ENCODE measurements at places on chromosomes 13 and 19. TPM values are rescaled to one million over a fixed set of nuclear protein-coding genes. Genes with fewer than 3 reads are reported as not detected.

DNA sequence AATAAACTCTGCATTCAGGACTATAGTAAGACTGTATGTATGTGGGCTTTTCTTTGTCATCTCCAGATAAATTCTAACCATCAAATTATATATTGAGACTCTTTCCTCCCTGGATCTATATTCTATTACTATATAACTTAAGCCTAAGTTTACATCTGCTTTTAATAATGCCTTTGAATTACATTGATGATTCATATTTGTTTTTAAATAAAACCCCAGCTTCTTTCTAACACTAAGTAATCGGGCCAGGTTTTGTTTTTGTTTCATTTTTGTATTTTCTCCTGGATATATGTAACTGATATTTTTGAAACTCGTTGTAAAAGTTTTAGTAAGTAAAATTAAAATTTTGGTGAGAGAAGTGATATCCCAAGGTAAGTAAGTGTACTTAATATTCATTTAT lies 1599.1 kb downstream of the PCDH9 start:
- no peak for DNase-seq
- no peaks in the 10 kb centered on the region for H3K27me3 ChIP-seq
- no peaks in the 10 kb centered on the region for H3K36me3 ChIP-seq
- H3K27ac ChIP-seq = no peak overlapping the region
- H3K4me1 ChIP-seq = no peaks in the 10 kb centered on the region

GRCh38 chr13:24623149-24623665 lies 57.0 kb upstream of the ATP12A start:
- no peaks in the 10 kb centered on the region for H3K4me1 ChIP-seq
- no peak for DNase-seq
- H3K4me3 ChIP-seq = no peak overlapping the region

DNA sequence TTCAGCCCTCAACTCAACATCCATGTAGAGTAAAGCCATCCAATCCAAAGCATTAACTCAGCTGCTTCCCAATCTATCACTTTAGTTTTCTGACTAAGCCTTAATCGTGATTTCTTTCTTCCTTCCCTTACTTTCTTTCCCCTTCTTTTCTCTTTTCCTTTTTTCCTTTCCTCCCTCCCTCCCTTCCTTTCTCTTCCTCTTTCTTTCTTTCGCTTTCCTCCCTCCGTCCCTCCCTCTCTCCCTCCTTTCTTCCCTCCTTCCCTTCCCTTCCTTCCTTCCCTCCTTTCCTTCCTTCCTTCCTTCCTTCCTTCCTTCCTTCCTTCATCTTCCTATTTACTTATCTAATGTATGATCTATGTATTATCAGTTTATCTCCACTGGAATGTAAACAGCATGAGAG lies 71.2 kb downstream of the ERCC5 start:
- H3K27me3 ChIP-seq = peaks cover 8% of the 10 kb centered on the region
- no peak for DNase-seq
- H3K36me3 ChIP-seq = no peaks in the 10 kb centered on the region
- H3K4me3 ChIP-seq = no peak overlapping the region

- H3K36me3 ChIP-seq = no peaks in the 10 kb centered on the region
- peaks cover 18% of the 10 kb centered on the region for H3K4me1 ChIP-seq
- H3K27me3 ChIP-seq = no peaks in the 10 kb centered on the region
- no peak overlapping the region for H3K27ac ChIP-seq
Observed at GRCh38 chr19:35043906-35044305, 2.4 kb downstream of the HPN start.

- no peak within 1 kb of the TSS for H3K4me3 ChIP-seq
- no peaks in the 10 kb centered on the region for H3K36me3 ChIP-seq
- no peaks in the 10 kb centered on the region for H3K4me1 ChIP-seq
- H3K27me3 ChIP-seq = no peaks in the 10 kb centered on the region
Observed at GRCh38 chr19:58059003-58059670, at the start of gene ZNF135. Gene ZNF135, plus strand, starts transcription at chr19:58059282. Its CDS starts 721 bp downstream, at chr19:58060003.

GRCh38 chr13:57673197-57673596 lies 41.7 kb downstream of the PCDH17 start:
- H3K27me3 ChIP-seq = no peaks in the 10 kb centered on the region
- no peak overlapping the region for H3K4me3 ChIP-seq
- DNase-seq = no peak
- no peaks in the 10 kb centered on the region for H3K36me3 ChIP-seq
- no peaks in the 10 kb centered on the region for H3K4me1 ChIP-seq

- H3K27me3 ChIP-seq = no peaks in the 10 kb centered on the region
- H3K4me1 ChIP-seq = no peaks in the 10 kb centered on the region
- H3K4me3 ChIP-seq = no peak overlapping the region
- DNase-seq = no peak
- no peak overlapping the region for H3K27ac ChIP-seq
- H3K36me3 ChIP-seq = no peaks in the 10 kb centered on the region
Observed at GRCh38 chr13:101726681-101727080, 274.2 kb downstream of the ITGBL1 start.

DNA sequence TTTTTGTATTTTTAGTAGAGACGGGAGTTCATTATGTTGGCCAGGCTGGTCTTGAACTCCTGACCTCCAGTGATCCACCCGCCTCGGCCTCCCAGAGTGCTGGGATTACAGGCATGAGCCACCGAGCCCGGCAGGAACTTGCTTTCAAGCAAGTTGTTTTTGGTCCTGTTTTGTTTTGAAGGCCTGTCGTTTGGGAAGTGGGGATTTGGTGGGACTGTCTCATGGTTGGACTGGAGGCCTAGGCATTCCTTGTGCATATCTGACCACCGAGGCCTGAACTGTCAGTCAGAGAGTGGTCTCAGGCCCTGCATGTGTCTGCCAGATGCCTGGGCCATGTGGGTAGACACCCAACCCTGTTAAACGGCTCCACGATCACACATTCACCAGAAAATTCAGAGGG lies 26.3 kb downstream of the UBXN6 start:
- no peak for DNase-seq
- no peak overlapping the region for H3K4me3 ChIP-seq
- no peaks in the 10 kb centered on the region for H3K36me3 ChIP-seq
- no peaks in the 10 kb centered on the region for H3K27me3 ChIP-seq

DNA sequence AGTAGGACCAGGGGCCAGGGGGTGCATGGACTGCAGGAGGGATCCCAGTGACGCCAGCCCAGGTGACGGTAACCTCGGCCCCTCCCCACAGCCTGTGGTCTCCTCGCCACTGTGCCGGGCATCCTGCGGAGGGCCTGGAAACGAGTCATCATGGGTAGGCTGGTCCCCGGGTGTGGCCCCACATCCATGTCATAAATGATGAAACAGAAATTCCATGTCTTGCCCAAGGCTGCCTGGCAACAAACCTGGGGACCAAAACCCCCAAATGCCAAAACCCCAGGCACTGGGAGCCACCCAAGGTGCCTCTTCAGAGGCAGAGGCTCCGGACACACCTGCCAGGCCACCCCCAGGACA lies 20.9 kb downstream of the MAP2K2 start:
- no peaks in the 10 kb centered on the region for H3K27me3 ChIP-seq
- H3K4me3 ChIP-seq = no peak overlapping the region
- H3K36me3 ChIP-seq = no peaks in the 10 kb centered on the region
- DNase-seq = no peak

- H3K4me1 ChIP-seq = peaks cover 6% of the 10 kb centered on the region
- DNase-seq = no peak
- no peak overlapping the region for H3K4me3 ChIP-seq
- no peaks in the 10 kb centered on the region for H3K27me3 ChIP-seq
- H3K36me3 ChIP-seq = no peaks in the 10 kb centered on the region
- no peak overlapping the region for H3K27ac ChIP-seq
Observed at GRCh38 chr13:23322353-23323336, 110.9 kb downstream of the SACS start.

DNA sequence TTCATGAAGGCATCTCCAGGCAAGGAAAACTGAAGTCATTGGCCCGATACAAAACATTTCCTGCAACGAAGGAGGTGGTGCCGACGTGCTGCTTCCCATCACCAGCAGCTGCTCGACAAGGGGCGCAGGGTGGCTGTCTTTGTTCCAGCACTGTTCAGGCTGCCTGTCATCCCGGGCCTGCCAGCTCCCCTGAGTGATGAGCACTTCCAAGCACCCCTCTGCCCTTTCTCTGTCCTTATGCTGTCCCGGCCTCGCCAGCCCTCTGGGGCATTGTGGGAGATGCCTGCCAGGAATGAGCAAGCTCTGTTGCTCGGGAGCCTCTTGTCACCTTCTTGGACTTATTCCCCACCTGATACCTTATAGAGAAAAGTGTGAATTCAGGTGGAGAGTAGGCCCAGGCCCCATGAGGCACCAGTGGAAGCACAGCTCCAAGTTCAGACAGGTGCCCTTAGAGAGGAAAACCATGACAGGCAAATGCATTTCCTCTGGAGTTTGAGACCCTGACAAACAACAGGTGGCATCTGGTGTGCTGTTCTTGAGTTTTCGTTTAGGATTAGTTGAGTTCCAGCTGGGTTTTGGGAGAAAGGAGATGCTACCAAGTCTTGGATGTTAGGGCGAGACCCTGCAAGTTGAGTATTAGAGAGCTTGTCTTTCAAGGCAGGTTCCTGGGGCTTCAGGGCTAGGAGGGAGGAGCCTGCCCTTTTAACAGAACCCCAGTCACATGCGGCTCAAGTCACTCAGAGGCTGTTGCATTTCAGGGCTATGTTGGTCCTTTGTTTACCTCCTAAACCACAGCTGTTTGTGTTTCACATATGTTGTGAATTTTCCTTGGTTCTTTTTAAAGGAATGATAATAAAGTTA lies 21.4 kb downstream of the BBC3 start:
- DNase-seq = no peak
- peaks cover 3% of the 10 kb centered on the region for H3K4me1 ChIP-seq
- peaks cover 18% of the 10 kb centered on the region for H3K36me3 ChIP-seq

DNA sequence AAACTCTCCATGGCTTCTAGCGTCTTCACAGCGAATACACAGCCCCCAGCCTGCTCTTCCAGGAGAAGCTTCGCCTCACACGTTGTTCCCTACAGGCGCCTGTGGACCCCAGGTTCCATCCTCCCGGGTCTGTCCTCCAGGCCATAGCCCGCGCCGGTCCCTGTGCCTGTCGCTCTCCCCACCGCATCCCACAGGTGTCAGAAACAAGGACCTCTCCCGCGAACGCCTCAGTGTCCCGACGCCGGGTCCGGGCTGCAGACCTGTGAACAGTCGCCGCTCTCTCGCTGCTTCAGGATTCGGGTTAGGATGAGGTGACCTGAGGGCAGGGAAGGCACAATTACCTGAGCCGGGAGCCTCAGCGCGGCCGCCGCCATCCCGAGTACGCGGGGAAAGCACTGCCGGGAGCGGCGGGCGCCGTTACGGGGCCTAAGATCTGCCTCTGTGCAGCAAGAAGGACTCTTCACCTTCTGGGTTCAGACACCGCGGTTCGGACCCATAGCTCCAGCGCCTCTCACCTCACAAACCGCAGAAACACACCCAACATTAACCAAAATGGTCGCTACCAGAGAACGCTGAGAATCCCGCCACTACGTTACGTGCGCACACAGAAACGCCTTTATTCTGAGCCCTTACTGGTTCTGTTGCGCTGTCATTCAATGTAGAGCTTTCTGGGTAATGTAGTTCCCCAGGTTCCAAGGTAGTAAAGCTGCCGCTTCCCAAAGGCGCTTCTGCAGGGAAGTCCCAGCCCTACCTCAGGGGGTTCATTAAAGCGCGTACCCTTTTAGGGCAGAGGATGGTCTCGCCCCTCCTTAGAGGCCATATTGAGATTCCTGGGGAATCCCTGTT lies at the start of gene ZNF418:
Gene ZNF418 (minus strand): TSS at position 583 of the 846 bp plus-strand sequence. CDS start 1,580 bp downstream, outside the sequence.
- no peak within 1 kb of the TSS for H3K27ac ChIP-seq
- peak within 1 kb of the TSS; percentile 67 for H3K4me3 ChIP-seq
- H3K36me3 ChIP-seq = no peaks in the 10 kb centered on the region
- peak; percentile 72 for DNase-seq
- no peaks in the 10 kb centered on the region for H3K27me3 ChIP-seq
- H3K4me1 ChIP-seq = no peaks in the 10 kb centered on the region

Gene CLDND2
- polyA plus RNA-seq = 11.7 TPM

Gene CYP4F3
- 0.04 TPM for polyA plus RNA-seq

Gene KLHL26
- polyA plus RNA-seq = 1.7 TPM

Gene TMEM255B
- polyA plus RNA-seq = 60.1 TPM

Gene SIGLEC5
- polyA plus RNA-seq = not detected

Gene GGACT
- polyA plus RNA-seq = 1.8 TPM

Gene REX1BD
- 8.8 TPM for polyA plus RNA-seq

All from adrenal gland (tissue), 19 donors.